ENCODE measurements at places on chromosomes 1 and 21.

DNA sequence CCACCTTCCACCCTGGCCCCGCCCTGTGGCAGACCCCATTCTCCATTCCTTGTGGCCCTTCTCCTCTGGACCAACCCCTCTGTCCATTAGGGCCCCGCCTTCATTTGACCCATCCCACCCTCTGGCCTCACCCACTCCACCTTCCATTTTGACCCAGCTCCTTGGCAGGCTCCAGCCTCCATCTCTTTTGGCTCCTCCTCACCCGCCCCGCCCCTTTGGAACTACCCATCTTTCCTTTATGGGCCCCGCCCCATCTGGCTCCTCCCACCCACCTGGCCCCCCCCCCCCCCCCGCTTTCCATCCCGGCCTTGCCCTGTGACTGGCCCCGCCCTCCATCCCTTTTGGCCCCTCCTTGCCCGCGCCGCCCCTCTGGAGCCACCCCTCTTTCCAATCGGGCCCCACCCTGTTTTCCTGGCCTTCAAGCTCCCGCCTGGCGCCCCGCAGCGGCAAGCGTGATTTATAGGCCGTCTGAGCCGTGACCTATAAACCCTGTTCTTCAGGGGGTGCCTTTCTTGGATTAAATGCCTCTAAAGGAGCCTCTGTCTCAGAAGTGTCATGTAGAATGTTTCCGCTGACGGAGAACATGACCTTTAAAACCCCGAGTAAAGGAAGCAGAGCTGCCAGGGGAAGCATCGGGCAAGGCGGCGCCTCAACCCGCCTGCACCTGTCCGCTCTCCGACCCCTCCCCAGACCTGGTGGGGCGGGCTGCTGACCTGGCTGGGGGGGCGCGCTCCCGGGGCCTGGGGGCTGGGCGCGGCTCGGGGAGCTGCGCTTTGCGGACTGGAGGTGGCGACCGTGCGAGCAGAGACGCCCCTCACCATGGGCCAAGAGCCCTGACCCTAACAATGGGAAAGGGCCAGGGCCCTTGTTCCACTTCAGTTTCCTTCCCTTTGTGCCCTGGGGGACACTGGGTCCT is 178.0 kb downstream of the CAMTA1 start:
- DNase-seq = peak; percentile 23

DNA sequence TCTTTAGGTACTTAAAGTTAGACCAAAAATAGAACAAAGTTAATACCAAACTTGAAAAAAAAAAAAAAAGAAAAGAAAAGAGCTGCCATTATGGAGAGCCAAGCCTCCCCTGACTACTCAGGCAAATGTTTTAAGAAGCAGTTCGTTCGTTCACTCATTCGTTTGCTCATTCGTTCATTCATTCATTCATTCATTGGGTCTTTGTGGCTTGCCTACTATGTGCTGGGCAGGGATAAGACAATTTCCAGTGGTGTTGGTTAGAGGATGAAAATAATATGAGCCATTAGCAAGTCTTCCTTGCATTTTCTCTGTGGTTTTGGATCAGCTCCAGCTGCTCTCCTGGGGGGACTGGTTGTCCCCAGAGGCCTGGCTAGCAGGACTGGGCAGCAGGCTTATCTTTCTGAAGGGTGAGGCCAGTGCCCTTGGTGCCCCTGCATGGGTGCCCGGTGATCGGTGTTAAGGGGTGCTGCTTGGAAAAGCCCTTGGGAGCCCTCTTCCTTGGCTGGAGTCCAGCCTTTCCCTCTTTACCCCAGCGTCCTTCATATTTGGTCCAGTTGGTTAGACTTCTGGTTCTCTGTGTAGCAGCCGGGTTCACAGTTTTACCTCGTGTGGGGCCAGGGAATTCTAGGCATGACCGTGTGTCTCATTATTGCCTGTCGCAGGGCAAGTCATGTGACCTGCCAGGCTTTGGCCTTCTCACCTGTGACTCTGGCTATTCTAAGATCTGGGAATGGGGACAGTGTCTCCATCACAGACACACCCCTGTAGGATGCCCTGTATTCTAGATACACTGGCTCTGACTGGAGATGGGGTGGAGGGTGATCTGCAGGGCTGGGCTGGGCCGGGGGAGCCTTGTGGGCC is 32.8 kb downstream of the LHX4 start:
- no peak for DNase-seq

GRCh38 chr1:98048751-98049325 is 128.0 kb upstream of the DPYD start:
- no peak for DNase-seq

- DNase-seq = no peak
These were observed at the start of gene BRINP2 for GRCh38 chr1:177170756-177171535. Gene BRINP2, plus strand, starts transcription at chr1:177170958. Its CDS starts 58,919 bp downstream, at chr1:177229877.

- DNase-seq = no peak
These were observed at the start of gene TNFRSF4 for GRCh38 chr1:1213345-1214265. Gene TNFRSF4, minus strand, starts transcription at chr1:1214153. Its CDS starts 26 bp downstream, at chr1:1214127.

GRCh38 chr21:32658524-32658923 is 46.3 kb upstream of the CFAP298 start:
- DNase-seq = no peak

DNA sequence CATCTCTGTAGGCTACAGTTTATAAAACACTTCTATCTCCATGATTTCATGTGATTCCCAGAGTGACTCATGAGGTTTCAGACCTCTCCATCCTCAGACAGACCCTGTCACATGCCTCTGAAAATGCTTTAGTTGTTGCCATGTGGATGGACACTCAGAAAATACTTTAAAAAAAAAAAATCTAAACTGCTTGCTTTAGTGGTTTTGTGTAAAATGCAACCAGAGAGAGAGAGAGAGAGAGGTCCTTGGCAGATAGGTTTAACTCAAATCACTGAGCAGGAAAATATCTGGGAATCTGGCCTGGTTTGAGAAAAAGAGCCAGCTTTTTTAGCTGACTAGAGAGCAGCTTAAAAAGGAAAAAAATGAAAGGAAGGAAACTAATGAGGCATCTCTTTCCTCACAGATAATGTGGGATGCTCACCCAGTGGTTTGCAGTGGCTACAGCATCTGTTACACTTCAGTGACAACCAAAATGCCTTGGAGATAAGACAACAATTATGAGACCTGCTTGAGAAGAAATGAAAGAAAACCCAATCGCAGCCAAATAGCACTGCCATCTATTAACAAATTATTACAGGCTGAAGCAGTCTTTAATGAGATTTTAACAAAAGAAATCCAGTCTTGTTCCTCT is 54.6 kb upstream of the SYT14 start:
- no peak for DNase-seq

DNA sequence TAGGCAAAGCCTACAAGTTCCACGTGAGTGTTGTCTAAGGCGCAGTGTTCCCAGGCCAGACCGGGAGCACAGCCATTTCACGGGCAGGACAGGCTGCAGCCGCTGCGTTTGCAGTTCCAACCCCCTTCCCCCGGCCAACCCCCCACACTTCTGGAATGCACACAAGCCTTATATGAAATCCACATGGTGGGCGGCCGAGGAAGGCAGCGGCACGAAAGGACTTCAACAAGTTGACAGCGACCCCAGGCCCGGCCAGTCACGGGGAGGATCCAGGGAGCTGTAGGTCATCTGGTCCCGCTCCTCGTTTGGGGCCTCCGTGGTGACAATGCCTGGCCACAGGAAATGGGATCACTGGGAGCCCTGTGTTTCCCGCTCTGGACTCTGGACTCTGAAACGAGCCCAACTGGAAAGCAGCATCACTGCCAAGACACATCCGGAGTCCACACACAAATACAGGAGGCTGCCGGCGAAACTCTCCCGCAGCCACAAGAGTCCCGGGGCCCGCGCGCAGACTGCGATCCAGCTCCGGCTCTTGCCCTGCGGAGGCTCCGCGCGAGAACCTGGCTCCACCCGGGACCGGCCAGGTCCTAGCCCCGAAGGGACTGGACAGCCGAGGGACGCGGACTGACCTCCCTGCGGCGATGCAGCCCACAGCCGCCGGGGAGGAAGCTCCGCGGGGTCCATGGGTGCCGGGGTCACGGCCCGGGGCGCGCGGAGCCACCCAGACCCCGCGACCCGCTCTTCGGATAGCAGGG is 794 bp downstream of the NID1 start:
- no peak for DNase-seq

DNA sequence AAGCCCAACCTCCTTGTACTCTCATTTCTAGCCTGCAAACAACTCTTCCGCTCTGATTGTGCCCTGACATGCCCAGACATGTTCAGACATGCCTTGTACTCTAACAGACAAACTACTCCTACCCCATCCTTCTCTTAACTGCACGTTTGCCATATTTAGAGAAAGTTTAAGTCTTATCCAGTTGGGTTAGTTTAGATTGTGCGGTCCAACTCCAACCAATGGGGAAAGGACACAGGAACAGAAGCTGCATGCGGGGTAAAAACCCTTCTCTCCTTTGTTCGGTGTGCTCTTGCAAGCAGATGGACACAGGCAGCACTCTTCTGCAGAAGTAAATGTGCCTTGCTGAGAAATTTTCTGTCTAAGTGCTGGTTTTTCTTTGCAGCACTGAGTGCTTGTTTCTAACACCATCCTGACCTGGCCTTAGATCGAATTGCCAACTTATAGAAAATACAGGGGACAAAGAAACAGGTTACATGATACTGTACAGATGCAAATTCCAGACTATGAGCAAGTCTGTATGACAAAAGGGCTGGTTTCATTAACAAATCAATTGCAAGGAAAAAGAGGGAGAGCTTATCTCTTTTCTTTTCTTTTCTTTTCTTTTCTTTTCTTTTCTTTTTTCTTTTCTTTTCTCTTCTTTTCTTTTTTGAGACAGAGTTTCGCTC is 35.8 kb upstream of the IFNGR2 start:
- DNase-seq = no peak

DNA sequence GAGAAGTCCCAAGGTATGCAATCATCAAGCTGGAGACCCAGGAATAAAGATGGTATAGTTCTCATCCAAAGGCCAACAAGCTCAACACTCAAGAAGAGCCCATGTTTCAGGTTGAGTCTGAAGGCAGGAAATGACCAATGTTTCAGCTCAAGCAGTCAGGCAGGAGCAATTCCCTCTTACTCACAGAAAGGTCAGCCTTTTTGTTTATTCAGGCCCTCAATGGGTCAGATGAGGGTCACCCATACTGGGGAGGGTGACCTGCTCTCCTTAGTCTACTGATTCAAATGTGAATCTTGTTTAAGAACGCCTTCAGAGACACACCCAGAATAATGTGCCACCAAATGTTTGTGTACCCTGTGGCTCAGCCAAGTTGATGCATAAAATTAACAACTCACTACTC is 262.4 kb downstream of the USP25 start:
- no peak for DNase-seq

GRCh38 chr1:219945795-219946194 is 17.4 kb upstream of the SLC30A10 start:
- no peak for DNase-seq

DNA sequence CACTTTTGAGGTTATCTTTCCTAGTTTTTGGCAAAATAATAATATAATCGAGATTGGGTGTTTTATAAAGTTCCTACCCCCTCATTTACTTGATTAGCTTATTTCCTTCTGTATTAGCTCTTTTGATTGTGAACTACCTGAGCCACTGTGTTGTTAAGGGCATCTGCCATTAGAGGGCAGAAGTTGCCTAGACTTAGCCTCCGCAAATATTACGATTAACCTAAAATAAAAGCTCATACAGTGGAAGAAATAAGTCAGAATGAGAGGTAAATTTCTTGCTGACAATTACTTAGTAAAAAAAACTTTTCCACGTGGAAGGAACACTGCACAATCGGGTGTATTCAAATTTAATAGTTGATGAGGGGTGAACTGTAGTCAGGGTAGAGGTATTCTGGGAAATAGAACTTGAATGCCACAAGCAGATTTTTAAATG is 2.3 kb downstream of the H3-3A start:
- no peak for DNase-seq

GRCh38 chr21:45848331-45848730 is 133.2 kb upstream of the COL6A1 start:
- no peak for DNase-seq

DNA sequence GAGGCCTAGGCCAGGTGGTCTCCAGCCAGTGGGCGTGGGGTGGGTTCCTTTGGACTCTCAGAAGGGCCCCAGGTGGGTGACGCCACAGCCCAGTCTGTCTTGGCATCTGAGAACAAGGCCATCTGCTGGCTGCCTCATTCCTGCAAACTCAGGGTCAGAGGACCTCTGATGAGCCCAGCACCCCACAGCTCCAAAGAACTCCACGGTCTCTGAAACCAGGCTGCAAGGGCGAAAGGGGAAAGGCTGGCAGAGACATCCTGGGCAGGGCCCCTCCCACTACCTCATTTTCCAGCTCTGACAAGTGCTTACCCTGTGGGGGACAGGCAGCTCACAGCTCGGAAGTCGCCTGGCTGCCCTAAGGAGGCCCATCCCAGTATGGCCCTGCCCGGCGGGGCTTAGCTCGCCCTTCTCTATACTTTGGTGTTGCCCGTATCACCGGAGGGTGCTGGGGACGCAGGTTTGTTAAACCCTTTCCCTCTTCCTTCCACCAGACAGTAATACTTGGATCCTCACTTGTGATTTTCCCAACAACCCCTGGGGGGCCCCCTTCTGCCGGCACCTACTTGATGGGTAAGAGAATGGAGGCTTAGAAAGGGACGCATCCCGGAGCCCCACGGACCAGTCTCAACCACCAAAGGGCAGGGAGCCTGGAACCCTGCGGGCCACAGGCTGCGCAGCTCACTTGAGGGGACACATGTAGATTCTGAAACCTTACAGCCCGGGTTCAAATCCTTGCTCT is 10.9 kb upstream of the EDN2 start:
- no peak for DNase-seq

- no peak for DNase-seq
These were observed at the start of gene ARHGEF10L for GRCh38 chr1:17539477-17540254. Gene ARHGEF10L, plus strand, starts transcription at chr1:17539698. Its CDS starts 40,898 bp downstream, at chr1:17580596.

DNA sequence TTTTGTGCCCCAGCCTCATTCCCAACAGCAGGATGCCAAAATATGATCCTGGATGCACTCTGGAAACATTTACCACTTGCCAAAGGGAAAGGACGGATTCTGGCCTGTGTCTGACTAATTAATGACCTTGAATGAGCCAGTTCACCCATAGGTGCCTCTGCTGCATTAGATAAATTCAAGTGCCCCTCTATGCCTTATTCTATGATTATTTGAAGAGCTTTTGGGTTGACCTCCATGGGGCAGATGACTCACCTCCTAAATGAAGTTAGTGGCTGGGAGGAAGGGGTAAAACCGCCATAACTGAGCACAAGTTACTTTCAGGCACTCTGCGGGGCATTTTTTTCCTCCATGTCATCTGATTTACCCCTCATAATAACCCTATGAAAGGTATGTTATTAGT is 98.1 kb downstream of the CLIC6 start:
- no peak for DNase-seq

- no peak for DNase-seq
These were observed 179.9 kb upstream of the FGGY start for GRCh38 chr1:59116920-59117542.

GRCh38 chr1:31744165-31744888 is 19.8 kb downstream of the ADGRB2 start:
- no peak for DNase-seq

DNA sequence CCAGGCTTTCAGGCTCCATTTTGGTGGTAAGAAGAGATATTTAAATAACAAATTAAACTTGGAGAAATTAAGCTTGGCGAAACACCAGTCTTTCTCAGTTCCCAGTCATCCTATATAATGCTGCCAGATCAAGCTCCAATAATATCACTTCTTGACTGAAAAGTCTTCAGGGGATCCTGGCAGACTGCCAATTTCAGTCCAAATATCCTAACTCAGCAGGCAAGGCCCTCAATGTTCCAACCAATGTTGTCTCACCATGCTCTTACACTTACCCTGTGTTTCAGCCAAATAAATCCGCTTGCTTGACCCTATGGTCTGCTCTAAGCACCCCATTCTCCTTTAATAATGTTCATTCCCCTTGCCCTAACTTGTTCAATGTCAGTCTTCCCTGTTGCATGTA is 39.9 kb upstream of the BCL10 start:
- no peak for DNase-seq

GRCh38 chr1:232306269-232306961 is 323.5 kb downstream of the SIPA1L2 start:
- DNase-seq = no peak

Measured in stimulated activated CD8-positive, alpha-beta memory T cell treated with anti-CD3 and anti-CD28 coated beads, Interleukin-15, amount 100 ng/mL, for 24 hours (primary cell).